IMR-90 (cell line): ENCODE measurements at places on chromosomes 11 and 22. TPM values are rescaled to one million over a fixed set of nuclear protein-coding genes. Genes with fewer than 3 reads are reported as not detected.

GRCh38 chr11:16613262-16613511 is 125.3 kb upstream of the C11orf58 start:
- peak overlapping the region; percentile 67 for H3K4me3 ChIP-seq
- peaks cover 5% of the 10 kb centered on the region; the same call in 1 of the 2 replicates for H3K4me1 ChIP-seq
- H3K27ac ChIP-seq, result peak overlapping the region; percentile 32
- no peaks in the 10 kb centered on the region for H3K36me3 ChIP-seq

GRCh38 chr22:48594757-48595510 is 1232.7 kb downstream of the BRD1 start:
- no peaks in the 10 kb centered on the region for H3K36me3 ChIP-seq
- H3K27ac ChIP-seq, result no peak overlapping the region
- H3K4me3 ChIP-seq, result no peak overlapping the region
- no peaks in the 10 kb centered on the region for H3K4me1 ChIP-seq

DNA sequence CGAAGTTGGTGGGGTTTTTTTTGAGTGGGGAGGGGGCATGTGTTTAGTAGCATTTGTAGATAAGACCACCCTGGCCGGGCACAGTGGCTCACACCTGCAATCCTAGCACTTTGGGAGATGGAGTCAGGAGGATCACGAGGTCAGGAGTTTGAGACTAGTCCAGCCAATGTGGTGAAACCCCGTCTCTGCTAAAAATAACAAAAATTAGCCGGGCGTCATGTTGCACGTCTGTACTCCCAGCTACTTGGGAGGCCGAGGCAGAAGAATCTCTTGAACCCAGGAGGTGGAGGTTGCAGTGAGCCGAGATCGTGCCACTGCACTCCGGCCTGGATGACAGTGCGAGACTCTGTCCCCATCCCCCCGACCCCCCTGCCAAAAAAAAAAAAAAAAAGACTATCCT is 34.6 kb downstream of the CECR2 start:
- H3K36me3 ChIP-seq, result no peaks in the 10 kb centered on the region
- no peak for DNase-seq

DNA sequence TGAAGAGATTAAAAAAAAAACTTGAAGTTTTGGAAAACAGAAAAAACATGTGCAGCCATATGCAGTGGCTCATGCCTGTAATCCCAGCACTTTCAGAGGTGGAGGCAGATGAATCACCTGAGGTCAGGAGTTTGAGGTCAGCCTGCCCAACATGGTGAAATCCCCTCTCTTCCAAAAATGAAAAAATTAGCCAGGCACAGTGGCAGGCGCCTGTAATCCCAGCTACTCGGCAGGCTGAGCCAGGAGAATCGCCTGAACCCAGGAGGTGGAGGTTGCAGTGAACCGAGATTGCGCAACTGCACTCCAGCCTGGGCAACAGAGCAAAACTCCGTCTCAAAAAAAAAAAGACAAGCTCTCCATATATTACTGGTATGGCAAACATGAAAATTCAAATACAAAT is 7.6 kb downstream of the DLG2 start:
- H3K36me3 ChIP-seq, result no peaks in the 10 kb centered on the region
- no peak overlapping the region for H3K4me3 ChIP-seq
- no peak for DNase-seq

- H3K36me3 ChIP-seq, result peaks cover 23% of the 10 kb centered on the region
- H3K27ac ChIP-seq, result no peak overlapping the region
- H3K4me1 ChIP-seq, result no peaks in the 10 kb centered on the region
- no peak overlapping the region for H3K4me3 ChIP-seq
These were observed 25.1 kb upstream of the PLAAT3 start for GRCh38 chr11:63639199-63639832.

- H3K4me3 ChIP-seq, result no peak overlapping the region
- H3K27me3 ChIP-seq, result no peaks in the 10 kb centered on the region
- no peak overlapping the region for H3K27ac ChIP-seq
- peak; percentile 49 for DNase-seq
- peaks cover 23% of the 10 kb centered on the region for H3K36me3 ChIP-seq
- H3K4me1 ChIP-seq, result peaks cover 26% of the 10 kb centered on the region
These were observed 12.7 kb downstream of the MAFF start for GRCh38 chr22:38214302-38215056.

DNA sequence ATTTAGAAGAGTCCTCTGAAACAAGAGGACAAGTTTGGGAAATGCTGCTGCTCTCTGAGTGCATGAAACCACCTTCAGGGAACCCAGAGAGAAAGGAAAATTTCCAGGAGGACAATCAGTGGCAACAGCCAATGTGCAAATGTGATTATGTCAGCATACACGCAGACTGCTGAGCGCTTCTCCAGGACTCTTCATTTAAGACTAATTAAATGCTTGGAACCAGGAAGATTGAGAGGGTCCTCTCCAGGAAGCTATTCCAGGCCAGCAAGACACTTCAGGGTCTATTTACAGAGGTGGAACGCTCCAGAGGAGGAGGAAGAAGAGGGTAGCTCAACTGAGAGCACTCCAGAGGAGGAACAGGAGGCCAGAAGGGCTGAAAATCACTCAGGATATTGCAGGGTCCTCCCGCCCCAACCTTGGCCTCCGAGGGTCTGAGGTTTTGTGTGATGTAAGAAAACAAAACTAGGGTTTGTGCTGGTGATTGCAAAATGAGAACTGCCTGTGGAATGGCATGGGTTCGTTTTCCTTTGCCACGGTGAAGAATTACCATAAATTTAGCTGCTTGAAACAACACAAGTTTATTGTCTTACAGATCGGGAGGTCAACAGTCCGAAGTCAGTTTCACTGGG is 14.1 kb upstream of the HTR3A start:
- H3K4me3 ChIP-seq, result no peak overlapping the region
- DNase-seq, result no peak
- no peaks in the 10 kb centered on the region for H3K4me1 ChIP-seq
- peaks cover 2% of the 10 kb centered on the region; the same call in 1 of the 2 replicates for H3K27me3 ChIP-seq
- H3K27ac ChIP-seq, result no peak overlapping the region

The MS4A6E gene
- not detected in 2 replicates for total RNA-seq

GRCh38 chr11:1048375-1049070 is 12.0 kb upstream of the MUC6 start:
- H3K27me3 ChIP-seq, result peaks cover 29% of the 10 kb centered on the region
- H3K4me3 ChIP-seq, result no peak overlapping the region
- no peak overlapping the region for H3K27ac ChIP-seq
- no peaks in the 10 kb centered on the region for H3K4me1 ChIP-seq
- no peak for DNase-seq

The GNAZ gene
- total RNA-seq, result 1.9 and 2.5 TPM in 2 replicates

- H3K4me3 ChIP-seq, result no peak overlapping the region
- no peaks in the 10 kb centered on the region for H3K36me3 ChIP-seq
- no peaks in the 10 kb centered on the region for H3K27me3 ChIP-seq
- no peaks in the 10 kb centered on the region for H3K4me1 ChIP-seq
These were observed 1436.3 kb downstream of the TBC1D22A start for GRCh38 chr22:48198489-48199459.

GRCh38 chr11:11620173-11620920 is 1.5 kb downstream of the GALNT18 start:
- no peak overlapping the region; the same call in 1 of the 2 replicates for H3K27ac ChIP-seq
- peaks cover 4% of the 10 kb centered on the region for H3K4me1 ChIP-seq
- H3K36me3 ChIP-seq, result no peaks in the 10 kb centered on the region
- DNase-seq, result peak; percentile 12
- H3K27me3 ChIP-seq, result peaks cover 20% of the 10 kb centered on the region

DNA sequence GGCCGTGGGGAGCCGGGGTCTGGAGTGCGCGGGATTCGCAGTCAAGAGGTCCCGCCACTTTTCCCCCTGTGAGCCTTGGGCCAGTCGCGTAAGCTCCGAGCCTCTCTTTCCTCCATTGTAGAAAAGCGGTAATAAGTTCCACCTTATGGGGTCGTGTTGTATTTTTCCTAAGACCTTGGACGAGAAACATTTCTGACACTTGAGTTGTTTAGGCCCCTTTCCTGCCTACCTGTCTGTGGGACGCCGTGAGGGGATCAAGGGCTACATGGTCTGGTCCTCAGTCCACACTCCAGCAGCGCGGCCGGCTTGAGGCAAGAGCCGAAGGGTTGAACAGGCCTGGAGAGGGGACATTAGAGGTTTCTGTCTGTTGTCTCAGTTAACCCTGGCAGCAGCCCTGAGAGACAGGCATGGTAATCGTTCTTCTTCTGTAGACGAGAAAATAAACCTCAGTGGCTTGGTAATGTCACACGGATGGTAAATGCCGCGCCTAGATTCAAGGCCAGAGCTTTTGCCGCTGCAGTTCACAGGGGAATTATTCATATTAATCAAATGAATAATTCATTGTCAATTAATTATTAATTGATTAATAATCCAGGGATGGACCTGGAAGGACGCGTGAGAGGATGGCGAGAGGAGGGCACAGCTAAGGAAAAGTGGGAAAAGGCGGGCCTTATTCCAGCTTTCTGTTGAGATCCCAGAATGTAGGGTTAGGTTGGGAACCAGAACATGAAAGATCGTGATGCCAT is 545 bp downstream of the FEN1 start:
- peaks cover 3% of the 10 kb centered on the region for H3K4me1 ChIP-seq
- H3K36me3 ChIP-seq, result peaks cover 28% of the 10 kb centered on the region
- no peak for DNase-seq
- no peaks in the 10 kb centered on the region for H3K27me3 ChIP-seq
- H3K27ac ChIP-seq, result peak overlapping the region; percentile 98

- peaks cover 4% of the 10 kb centered on the region; the same call in 1 of the 2 replicates for H3K36me3 ChIP-seq
- DNase-seq, result no peak
- no peak overlapping the region for H3K27ac ChIP-seq
- H3K27me3 ChIP-seq, result no peaks in the 10 kb centered on the region
- H3K4me1 ChIP-seq, result peaks cover 5% of the 10 kb centered on the region; the same call in 1 of the 2 replicates
These were observed 57.9 kb downstream of the CD82 start for GRCh38 chr11:44623341-44623730.

The LIF gene
- 79.4 and 130 TPM in 2 replicates for total RNA-seq

DNA sequence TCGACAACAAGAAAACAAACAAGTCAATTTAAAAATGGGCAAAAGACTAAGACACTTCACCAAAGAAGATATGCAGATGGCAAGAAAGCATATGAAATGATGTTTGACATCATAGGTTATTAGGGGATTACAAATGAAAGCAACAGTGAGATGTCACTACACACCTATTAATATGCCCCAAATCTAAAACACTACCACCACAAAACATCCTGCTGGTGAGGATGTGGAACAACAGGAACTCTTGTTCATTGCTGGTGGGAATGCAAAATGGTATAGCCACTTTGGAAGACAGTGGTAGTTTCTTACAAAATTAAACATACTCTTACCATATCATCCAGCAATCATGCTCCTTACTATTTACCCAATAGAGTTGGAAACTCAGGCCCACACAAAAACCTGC is 29.0 kb downstream of the PRRG4 start:
- no peak overlapping the region for H3K4me3 ChIP-seq
- no peaks in the 10 kb centered on the region for H3K4me1 ChIP-seq
- H3K27me3 ChIP-seq, result peaks cover 5% of the 10 kb centered on the region
- no peaks in the 10 kb centered on the region for H3K36me3 ChIP-seq
- no peak overlapping the region for H3K27ac ChIP-seq
- DNase-seq, result no peak

The KLHL35 gene
- 1.4 and 1.6 TPM in 2 replicates for total RNA-seq

The SBF2 gene
- total RNA-seq, result 45.8 and 51.8 TPM in 2 replicates

The ADAMTS8 gene
- under 0.01 TPM in 2 replicates for total RNA-seq

DNA sequence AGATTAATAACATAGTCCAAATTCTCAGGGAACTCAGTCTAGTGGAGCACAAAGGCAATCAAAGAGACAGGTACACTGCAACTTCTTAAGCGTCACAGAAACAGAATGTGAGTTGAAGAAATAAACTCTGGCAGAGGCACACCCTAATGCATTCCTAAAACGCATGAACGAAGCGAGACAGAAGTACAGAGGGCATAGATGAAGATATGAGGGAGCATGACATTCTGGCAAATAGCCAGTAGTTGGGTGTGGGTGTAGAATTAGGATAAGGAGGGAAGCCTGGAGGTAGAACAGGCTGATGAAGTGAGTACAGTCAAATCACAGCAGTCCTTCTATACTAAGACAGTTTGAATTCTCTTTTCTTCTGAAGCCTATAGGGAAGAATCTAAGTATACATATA is 838.7 kb upstream of the API5 start:
- no peak overlapping the region for H3K4me3 ChIP-seq
- DNase-seq, result no peak
- H3K36me3 ChIP-seq, result no peaks in the 10 kb centered on the region
- H3K27ac ChIP-seq, result no peak overlapping the region
- H3K4me1 ChIP-seq, result no peaks in the 10 kb centered on the region

- H3K27me3 ChIP-seq, result peaks cover 37% of the 10 kb centered on the region
- no peak overlapping the region for H3K27ac ChIP-seq
- H3K4me1 ChIP-seq, result no peaks in the 10 kb centered on the region
- H3K36me3 ChIP-seq, result no peaks in the 10 kb centered on the region
- no peak for DNase-seq
- H3K4me3 ChIP-seq, result no peak overlapping the region
These were observed 38.9 kb upstream of the TH start for GRCh38 chr11:2210366-2211112.

The IFT27 gene
- 14.5 and 18.3 TPM in 2 replicates for total RNA-seq

The CEP126 gene
- 0.72 and 1.1 TPM in 2 replicates for total RNA-seq
